Bronchus fibroblast of lung (primary cell): ENCODE measurements at places on chromosomes 16 and 17. TPM values are rescaled to one million over a fixed set of nuclear protein-coding genes. Genes with fewer than 3 reads are reported as not detected.

The PDIA2 gene
- 0.17 and 0.45 TPM in 2 replicates for total RNA-seq

The CRHR1 gene
- not detected in 2 replicates for total RNA-seq

The CACNG4 gene
- not detected in 2 replicates for total RNA-seq

The ZFP3 gene
- total RNA-seq, result 0.67 and 0.89 TPM in 2 replicates

The TP53TG3B gene
- not detected in 2 replicates for total RNA-seq

The SOST gene
- total RNA-seq, result not detected in 2 replicates

The ETV4 gene
- 21.4 and 22.0 TPM in 2 replicates for total RNA-seq

The MYH11 gene
- total RNA-seq, result not detected in 2 replicates
